Myocyte (in vitro differentiated cells): ENCODE measurements at places on chromosomes 3 and 15. TPM values are rescaled to one million over a fixed set of nuclear protein-coding genes. Genes with fewer than 3 reads are reported as not detected.

SPESP1 gene
- 9.4 and 13.8 TPM in 2 replicates for total RNA-seq

CD96 gene
- 0.08 TPM in 1 of 2 replicates, not detected in the other for total RNA-seq

ZNF774 gene
- total RNA-seq, result 3.4 TPM in 2 replicates

PDZRN3 gene
- 70.8 and 135 TPM in 2 replicates for total RNA-seq

CSPG4 gene
- 6.2 and 19.6 TPM in 2 replicates for total RNA-seq

GLDN gene
- 0.32 TPM in 1 of 2 replicates, not detected in the other for total RNA-seq

- DNase-seq, result no peak
Measured at GRCh38 chr15:42590619-42591237, 15.3 kb downstream of the STARD9 start.

GRCh38 chr3:187005827-187006481, 75.6 kb downstream of the ST6GAL1 start:
- no peak for DNase-seq

- DNase-seq, result no peak
Measured at GRCh38 chr3:73389928-73390327, 234.8 kb downstream of the PDZRN3 start.

GRCh38 chr3:31743331-31744089, 210.8 kb downstream of the STT3B start:
- DNase-seq, result no peak

GRCh38 chr15:63473999-63474809, 30.2 kb upstream of the USP3 start:
- DNase-seq, result peak; percentile 65

GRCh38 chr3:197168606-197169005, 129.8 kb downstream of the DLG1 start:
- peak; percentile 25 for DNase-seq

DNA sequence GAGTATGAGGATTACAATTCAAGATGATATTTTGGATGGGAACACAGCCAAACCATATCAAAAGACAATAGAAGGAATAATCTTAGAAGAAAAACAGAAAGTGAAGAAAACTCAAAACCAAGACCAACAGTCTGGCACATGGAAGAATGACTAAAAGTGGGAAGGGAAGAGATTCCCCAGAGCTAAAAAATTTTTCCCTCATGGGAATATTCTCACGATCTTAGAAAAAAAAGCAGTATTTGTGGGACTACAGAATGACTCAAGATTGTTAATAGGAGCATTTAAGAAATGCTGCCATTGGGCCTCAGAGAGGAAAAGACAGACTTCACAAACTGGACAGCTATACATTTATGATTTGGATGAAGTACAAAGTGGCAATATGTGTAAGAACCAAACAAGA, 18.3 kb downstream of the OSTN start:
- peak; percentile 44 for DNase-seq

- no peak for DNase-seq
Measured at GRCh38 chr3:193590088-193590856, 2.7 kb upstream of the OPA1 start.

- DNase-seq, result no peak
Measured at GRCh38 chr15:65792988-65793817, 1.1 kb upstream of the DENND4A start.

DNA sequence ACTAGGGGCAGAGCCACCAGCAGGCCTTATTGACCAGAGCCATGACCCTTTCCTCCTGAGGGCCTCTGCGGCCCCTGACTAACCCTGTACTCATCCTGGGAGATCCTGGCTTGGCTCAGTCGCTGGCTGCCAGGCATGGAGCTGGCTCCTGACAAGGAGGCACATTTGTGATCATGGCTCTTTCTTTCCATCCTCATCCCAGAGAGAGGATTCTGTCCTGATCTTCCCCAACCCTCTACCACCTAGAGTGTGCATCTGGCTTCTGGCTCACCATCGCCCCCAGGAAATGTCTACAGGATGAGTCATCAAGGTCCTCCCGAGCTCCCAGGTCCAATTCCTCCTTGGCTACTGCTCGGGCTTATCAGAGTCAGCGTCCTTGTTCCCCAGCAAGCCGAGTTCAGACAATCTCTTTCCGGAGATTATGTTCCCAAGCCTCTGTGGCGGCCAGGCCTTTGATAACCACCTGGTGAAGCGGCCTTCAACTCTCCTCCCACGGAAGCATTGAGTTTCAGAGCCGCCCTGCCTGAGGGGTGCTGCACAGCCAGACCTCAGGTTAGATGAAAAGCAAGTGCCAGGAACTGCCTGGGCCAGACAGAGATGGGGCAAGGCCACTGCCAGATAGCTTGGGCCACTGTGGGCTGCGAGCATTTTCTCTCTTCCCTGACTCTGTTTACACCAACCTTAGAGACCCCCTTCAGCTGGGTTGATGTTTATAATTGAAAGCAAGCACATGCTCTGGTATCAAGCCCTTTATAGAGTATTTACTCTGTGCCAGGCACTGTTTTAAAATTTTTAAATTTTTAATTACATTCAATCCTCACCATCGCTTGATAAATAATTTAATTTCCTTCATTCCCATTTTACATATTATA, 44.3 kb upstream of the MRPS22 start:
- no peak for DNase-seq

GRCh38 chr3:30643763-30644462, 37.5 kb downstream of the TGFBR2 start:
- DNase-seq, result no peak

DNA sequence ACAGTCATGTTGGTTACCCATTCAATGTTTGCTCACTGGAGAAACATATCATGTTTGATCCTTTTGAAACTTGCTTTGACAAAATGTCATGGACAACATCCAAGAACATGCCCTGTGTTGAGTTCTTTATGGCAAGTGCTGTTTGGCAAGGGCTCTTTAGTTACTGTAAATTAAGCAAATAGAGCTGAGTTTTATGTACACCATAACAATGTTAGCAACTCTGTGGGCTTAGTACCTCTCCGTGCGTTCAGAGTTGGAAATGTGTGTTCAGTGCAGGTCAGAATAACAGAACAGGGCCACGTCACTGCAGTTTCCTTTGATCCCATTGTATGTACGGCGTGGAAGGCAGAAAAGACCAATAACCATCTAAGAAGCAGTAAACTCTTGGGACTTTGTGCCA, 132.5 kb downstream of the MYRIP start:
- DNase-seq, result no peak

DNA sequence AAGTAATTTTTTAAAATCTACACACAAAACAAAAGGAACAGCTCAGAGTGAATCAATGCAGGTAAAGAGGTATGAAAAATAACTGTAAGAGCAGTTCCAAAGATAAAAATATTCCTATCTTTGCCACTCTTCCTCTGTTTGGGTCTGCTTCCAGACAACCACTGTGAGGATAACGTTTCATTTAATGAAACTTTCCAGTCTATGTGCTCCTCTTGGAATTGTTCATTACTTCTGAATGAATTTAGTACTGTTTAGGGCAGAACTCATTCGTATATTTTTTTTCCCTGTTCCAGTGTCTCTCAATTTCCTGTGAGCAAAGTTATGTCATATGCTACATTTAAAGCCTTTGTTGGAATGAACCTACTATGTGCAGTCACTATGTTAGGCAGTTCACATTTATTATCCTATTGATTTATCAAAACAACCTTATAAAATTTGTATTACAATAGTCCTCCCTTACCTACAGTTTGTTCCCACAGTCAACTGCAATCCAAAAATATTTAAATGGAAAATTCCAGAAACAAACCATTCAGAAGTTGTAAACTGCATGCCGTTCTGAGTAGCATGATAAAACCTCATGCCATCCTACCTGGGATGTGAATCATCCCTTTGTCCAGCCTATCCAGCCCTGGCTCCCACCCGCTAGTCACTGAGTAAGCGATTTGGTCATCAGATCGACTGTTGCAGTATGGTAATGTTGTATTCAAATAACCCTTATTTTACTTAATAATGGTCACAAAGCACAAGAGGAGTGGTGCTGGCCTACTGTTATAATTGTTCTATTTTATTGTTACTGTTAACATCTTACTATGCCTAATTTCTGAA, 98.1 kb downstream of the TMCC1 start:
- DNase-seq, result peak; percentile 18

GRCh38 chr3:171412054-171412453, 48.2 kb downstream of the TNIK start:
- no peak for DNase-seq

DNA sequence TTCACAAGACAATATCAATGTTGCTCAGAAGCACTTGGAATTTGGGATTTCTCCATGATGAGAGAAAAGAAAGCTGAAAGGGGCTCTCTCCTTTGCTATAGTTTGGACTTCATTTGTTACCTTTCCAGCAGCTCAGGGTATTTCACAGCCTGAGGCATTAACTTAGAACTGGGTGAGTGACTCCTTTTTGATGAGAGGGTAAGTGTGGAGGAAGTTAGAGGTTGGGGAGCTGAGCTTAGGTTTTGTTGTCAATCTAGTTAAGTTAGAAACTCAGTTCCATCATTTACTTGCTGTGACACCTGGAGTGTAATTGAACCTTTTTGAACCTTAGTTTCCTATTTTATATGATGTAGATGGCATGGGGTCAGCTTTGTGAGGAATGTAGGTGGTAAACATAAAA, 359.1 kb downstream of the PDCD6IP start:
- DNase-seq, result no peak

GRCh38 chr3:22908989-22909507, 294.1 kb upstream of the UBE2E2 start:
- DNase-seq, result no peak

- no peak for DNase-seq
Measured at GRCh38 chr3:28349469-28350000, 911 bp upstream of the AZI2 start.

GRCh38 chr3:63578858-63579257, 73.6 kb upstream of the SNTN start:
- no peak for DNase-seq

DNA sequence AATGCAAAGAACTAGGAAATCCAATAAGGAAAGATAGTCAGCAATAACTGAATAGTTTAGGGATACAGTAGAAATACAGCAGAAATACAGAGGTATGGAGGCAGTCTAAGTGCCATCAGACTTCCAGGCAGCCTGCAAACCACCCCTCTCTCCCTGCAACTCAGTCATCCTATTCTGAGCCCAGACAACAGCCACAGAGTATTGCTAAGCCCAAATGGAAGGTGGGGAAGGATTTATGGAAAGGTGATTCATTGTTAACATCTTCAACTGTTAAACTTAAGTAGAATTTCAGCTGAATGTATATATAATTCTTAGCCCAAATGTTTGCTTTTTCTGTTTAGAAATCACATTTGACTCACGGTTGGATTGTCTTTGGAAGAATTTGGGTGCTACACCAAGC, 300.4 kb downstream of the RBMS3 start:
- DNase-seq, result no peak

GRCh38 chr3:97795951-97796350, 25.9 kb upstream of the CRYBG3 start:
- DNase-seq, result no peak

GRCh38 chr3:129023909-129024308, 22.8 kb downstream of the EFCC1 start:
- DNase-seq, result peak; percentile 54

GRCh38 chr3:31096661-31097395, 202.4 kb upstream of the GADL1 start:
- peak; percentile 9 for DNase-seq

DNA sequence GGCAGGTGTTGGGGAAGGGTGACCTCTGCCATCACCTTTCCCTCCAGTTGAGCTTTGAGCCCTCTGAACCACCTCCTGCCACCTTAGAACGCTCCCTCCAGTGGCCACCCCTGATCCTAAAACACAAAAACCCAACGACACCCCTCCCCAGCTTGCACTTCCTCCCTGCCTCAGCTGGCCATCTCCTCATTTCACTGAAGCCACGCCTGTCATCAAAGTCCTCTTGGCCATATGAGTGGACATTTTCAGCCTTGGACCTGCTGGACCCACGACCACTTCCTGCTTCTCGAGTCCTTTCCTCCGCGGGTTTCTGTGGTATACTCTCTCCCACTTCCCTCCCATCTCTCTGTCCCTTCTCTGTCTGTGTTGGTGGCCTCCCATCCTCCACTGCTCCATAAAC, 48.5 kb upstream of the NR2C2 start:
- no peak for DNase-seq
